WERI-Rb-1 (cell line): ENCODE measurements at places on chromosomes 7 and 10.

GRCh38 chr10:79352035-79352877 is 5.0 kb downstream of the PPIF start:
- no peak for DNase-seq

GRCh38 chr7:11120675-11121220 is 147.1 kb downstream of the PHF14 start:
- no peak for DNase-seq

GRCh38 chr7:150953061-150953997 is 24.8 kb downstream of the KCNH2 start:
- DNase-seq, result no peak

DNA sequence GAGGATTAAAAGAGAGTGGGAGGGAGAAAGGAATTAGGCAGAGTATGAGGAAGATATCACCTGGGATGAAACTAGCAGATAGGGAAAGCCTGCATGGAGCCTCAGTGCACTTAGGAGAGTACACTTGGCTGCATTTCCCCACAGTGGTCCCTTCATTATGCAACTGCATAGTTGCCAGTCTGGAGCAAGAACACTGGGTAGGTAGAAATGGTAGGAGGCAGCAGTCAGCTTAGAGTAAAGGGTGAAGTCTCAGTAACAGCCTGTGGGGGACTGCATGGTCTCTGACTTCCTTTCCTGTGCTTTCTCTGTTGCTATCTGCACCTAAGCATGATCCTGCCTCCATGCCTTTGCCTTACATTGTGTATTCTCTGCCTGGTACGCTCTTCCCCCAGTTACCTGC is 14.0 kb upstream of the PCGF5 start:
- DNase-seq, result no peak

DNA sequence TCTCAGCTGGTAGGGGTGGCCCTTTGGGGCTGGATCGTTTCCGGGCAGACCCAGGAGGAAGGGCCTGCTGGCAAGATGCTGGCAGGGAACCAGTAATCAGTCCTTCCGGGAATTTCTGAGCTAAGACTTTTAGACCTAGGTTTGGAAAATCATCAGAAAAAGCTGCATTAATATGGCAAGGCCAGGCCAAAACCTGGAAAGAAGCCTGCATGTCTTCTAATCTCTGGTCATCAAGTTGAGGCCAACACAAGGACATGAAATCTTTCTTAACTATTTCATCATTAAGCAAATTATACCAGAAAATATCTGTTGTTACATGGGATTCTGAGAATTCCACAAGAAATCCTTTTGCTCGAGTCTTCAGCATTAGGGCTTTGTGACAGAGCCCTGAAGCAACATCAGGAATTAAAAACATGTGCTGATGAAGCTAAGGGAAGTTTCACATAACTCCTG is 19.9 kb downstream of the CPA1 start:
- no peak for DNase-seq

GRCh38 chr10:11325817-11326216 is 285.6 kb downstream of the USP6NL start:
- no peak for DNase-seq

DNA sequence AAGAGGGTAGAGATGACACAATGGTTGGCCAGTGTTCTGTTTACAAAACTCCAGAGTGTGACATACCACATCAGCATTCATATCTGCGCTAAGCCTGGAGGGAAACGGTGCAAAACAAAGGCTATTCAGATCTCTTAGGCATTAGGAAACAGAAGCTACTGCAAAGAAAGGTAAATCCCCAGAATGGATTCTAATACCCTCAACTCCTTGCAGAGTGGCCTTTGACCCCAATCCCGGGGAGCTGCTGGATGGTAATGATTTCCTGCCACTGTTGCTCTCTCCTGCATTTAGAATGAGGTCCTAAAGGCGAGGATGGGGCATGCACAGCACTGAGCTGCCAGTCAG is 65.2 kb downstream of the AOAH start:
- DNase-seq, result no peak

- no peak for DNase-seq
Measured at GRCh38 chr10:33783078-33783477, 448.6 kb upstream of the NRP1 start.
